HCEC 1CT (cell line): ENCODE measurements at places on chromosomes 5 and 9.

DNA sequence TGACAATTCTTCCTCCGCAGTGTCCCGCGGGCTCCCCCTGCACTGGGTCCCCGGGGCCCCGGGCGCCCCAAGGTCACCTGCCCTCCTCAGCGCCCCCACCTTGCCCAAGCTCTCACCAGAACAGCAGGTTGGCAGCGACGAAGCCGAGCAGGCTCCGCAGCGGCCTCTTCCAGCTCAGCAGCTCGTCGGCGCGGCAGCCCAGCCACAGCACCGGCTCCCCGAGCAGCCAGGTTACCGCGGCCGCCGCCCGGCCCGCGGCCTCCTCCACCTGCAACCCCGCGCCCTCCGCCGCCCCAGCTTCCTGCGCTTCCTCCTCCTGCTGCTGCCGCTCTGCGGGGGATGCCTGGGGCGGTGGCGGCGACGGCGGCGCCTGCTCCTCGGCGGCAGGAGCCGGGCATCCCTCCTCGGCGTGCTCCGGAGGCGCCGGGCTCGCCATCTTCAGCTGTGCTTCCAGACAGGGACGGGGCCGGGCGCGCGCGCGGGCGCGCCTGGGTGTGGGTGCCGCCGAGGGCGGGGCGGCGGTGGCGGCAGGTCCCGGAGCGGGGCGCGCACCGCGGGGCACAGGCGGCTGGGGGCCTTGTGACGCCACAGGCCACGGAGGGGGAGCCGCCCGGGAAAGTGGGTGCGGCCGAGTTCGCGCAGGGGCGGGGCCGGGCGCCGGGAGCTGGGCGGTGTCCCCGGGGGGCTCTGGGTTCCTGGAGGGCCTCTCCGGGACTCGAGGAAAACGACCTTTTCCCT, at the start of gene RETREG1:
TSS of gene RETREG1 (minus strand) at position 462 of the 738 bp plus-strand sequence. CDS start at position 436, 26 bp downstream.
- peak; percentile 9 for DNase-seq

GRCh38 chr9:72949244-72949582, 3.6 kb downstream of the ALDH1A1 start:
- no peak for DNase-seq

DNA sequence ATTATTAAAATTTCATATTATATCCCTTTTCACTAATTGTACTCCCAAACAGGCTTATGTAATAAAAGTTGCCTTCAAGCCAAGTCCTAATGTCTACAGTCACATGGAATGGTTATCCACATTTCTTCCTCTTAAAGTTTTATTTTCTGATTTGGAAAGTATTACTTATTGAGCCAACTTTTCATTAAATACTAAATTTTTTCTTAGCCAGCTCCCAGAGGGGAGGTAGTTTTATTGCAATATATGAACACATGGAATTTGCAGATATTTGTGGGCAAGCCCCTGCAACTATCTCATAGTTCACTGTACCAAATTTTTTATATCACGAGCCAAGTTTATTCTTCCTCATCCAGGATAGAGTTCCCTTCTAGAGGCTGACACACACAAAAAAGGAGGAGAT, 332.8 kb upstream of the PTGER4 start:
- DNase-seq = no peak

DNA sequence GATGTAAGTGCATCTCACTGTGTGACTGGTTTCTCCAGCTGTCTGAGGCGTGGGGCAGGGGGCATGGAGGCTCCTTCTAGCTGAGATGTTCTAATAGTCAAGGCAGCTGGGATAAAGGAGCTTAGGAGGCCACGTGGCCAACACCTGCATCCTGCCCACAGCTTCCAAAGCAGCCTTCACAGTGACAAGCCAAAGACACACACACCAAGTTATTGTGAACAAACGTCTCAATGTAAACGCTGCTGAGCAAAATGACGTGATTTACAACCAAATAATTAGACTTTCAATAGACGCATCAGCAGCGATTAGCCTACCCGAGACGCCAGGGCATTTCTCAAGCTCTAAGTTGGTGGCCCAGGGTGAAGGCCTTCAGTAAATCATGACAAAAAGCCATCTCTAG, 23.2 kb upstream of the SLC25A51 start:
- no peak for DNase-seq

GRCh38 chr9:114930056-114930812, at the start of gene TNFSF8:
TSS of gene TNFSF8 (minus strand) at chr9:114930591. CDS start at chr9:114930303, 288 bp downstream.
- DNase-seq = no peak

DNA sequence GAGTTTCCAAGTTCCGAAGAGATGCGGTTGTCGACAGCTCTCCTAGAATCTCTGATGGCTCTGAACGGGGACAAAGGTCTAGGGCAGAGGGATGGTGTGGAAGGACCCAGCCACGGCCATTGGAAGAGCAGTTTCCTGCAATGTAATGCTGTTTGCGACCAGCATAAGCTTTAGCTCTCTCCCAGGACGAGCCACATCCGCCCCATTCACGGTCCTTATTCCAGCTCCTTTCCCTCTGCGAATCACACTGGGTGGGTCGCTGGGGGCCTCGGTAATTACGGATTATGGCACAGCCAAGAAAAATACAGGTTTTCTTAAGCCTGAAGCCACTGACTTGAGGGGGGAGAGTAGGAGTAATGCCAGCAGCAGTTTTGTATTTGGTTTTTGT, 22.7 kb downstream of the ANXA2R start:
- DNase-seq = peak; percentile 45

GRCh38 chr5:132501961-132502931, 11.7 kb upstream of the IRF1 start:
- no peak for DNase-seq

GRCh38 chr5:135451581-135452320, 400 bp downstream of the TIFAB start:
- no peak for DNase-seq

DNA sequence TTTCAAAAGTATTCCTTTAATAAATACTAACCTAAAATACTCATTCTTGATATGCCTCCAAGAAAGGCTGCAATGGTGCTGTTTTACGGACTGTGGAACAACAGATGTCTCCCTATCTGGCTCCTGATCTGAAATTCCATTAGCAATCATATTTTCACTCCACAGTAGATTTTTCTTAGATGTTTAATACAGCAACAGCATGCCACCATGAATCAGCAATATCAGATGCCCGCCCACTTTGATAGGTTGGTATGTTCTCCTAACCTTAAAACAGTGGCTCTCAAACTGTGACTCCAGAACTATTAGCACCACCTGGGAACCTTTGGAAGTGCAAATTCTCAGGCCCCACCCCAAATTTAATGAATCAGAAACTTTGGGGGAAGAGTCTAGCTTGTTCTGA, 110.2 kb downstream of the MLLT3 start:
- DNase-seq = peak; percentile 53

DNA sequence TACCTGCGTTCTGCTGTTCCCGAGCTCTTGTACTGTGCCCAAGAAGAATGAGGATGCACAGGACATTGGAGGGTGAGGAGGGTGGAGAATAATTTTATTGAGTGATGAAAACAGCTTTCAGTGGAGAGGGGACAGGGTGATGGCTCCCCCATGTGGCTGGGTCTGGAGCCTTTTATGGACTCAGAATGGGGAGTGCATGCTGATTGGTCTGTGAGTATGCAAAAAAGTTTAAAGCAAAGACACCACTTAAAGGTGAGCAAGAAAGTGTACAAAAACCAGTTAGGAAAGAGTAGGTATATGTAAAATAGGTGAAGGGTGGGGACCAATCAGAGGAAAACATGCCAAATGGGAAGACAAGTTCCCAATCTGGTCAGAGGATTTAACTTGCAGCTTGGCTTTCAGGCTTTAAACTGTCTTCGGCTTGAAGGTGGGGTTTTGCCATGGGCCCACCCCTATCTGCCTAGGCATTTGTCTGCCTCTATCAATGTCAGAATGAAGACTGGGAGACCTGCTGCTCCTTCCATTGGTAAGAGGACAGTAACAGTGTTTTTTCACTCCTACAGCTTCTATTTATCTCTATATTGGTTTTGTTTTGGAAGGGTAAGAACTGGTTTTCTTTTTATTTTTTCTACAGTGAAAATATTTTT, 118.0 kb upstream of the RAI14 start:
- DNase-seq = peak; percentile 27

- no peak for DNase-seq
These were observed 810.5 kb downstream of the DNAH5 start for GRCh38 chr5:13133951-13134350.

DNA sequence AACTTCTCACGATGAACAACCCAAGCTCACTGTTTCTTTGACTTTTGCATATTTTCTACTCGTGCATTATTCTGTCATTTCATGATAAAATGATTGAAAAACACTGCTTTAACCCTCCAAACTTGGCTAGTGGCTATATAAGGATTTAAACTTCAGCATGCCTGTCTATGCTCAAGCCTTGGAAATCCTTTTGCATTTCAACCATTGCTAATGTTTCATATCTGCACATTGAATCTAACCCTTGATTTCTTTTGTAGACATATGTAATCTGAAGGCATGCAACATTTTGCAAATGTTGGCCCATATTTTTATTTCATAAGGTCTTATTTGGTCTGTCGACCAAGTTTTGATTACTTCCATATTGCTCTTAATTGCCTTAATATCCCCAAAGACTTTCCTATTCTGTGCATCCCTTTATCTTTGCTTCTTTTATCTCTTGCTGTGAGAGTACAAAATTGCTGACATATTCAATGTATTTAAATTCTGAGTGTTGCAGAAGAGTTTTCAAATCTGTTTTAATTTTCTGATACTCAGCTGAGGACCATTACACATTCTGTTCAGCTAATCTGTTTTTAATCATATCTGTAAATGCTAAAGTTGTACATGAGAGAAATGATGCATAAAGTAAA, 403.7 kb upstream of the ZNF608 start:
- DNase-seq = no peak

DNA sequence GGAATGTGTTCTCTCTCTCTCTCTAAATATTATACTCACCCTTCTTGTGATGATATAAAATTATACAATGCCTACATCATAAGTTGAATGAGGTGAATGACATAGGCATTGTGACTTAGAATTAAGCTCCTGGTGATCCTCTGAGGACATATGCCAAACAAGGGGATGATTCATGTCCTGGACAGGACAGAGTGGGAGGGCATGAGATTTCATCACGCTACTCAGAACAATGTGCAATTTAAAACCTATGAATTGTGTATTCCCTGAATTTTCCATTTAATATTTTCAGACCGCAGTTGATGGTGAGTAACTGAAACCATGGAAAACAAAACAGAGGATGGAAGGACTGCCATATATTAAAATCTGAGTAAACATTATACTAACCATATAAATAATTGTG, 782.2 kb upstream of the NUDT12 start:
- peak; percentile 8 for DNase-seq

DNA sequence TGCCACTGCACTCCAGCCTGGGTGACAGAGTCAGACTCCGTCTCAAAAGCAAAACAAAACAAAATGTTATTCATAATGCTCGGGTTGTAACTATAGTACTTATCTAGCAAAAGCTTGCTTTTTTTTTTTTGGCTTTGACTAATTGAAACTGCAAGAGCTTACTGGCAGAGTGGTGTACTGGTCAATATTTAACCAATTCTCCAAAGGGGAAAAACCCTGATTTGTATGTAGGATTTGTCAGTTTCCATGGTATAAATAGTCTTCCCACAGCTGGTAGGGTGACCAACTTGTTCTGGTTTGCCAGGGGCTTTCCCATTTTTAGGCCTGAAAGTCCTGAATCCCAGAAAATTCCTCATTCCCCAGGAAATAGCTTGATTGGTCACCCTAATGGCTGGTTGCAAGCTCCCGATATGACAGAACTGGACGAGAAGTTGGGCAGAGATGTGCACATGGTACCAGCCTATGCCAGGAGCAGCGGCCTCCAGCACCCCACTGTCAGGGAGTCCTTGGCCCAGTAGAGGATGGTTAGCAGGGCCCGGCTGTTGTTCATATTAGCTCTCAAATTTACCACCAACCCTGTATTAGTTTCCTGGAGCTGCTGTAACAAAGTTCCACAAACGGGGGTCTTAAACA, 58.0 kb downstream of the FXN start:
- no peak for DNase-seq

- peak; percentile 36 for DNase-seq
These were observed 59.7 kb downstream of the CARTPT start for GRCh38 chr5:71778678-71779276.

DNA sequence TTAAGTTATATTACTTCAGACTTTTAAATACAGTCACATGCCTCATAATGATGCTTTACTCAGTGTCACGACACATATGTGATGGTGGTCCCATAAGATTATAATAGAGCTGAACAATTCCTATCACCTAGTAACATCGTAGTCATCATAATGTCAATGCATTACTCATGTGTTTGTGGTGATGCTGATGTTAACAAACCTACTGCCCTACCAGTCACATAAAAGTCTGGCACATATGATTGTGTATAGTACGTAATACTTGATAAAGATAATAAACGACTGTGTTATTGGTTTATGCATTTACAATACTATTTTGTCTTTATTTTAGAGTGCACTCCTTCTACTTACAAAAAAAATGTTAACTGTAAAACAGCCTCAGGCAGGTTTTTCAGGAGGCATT, 103.7 kb downstream of the PAM start:
- DNase-seq = peak; percentile 86

GRCh38 chr5:100877274-100877673, 25.8 kb downstream of the ST8SIA4 start:
- DNase-seq = no peak

DNA sequence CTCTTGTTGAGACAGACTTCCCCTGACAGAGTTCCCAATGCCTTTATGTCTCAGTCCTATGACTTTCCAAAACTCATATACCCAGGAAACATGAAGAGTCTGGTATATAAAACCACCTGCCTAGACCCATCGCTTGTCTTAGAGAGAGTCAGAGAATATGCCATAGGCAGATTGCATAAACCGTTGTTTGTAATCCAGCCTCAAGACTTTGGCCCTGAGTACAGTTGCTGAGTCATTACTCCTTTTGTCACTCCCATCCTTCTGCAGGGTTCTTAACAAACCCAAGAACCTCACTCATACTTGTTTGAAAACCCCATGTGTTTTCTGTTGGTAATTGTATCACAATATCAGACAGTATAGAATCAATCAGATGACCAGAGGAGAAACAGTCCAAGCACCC, 616.3 kb downstream of the SLCO4C1 start:
- DNase-seq = no peak

DNA sequence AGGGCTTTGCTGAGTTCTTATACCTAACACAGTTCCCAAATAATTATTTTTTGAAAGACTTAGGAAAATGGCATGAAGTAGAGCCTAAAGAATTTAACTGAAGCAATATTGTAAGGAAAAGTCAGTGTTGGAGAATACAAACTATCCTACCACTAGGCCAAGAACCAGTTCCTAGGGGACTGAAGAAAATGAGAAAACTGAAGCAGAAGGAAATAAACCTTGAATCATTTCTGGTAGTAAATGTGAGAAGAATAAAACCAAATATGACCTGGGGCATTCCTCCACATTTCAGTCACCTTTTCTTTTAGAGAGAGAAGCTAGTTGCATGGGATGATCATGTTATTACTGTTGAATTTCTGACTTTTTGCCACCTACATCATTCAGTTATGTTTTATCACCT, 1393.9 kb upstream of the C9orf72 start:
- DNase-seq = no peak

- DNase-seq = no peak
These were observed 138.1 kb downstream of the TMEM167A start for GRCh38 chr5:82938901-82939725.

DNA sequence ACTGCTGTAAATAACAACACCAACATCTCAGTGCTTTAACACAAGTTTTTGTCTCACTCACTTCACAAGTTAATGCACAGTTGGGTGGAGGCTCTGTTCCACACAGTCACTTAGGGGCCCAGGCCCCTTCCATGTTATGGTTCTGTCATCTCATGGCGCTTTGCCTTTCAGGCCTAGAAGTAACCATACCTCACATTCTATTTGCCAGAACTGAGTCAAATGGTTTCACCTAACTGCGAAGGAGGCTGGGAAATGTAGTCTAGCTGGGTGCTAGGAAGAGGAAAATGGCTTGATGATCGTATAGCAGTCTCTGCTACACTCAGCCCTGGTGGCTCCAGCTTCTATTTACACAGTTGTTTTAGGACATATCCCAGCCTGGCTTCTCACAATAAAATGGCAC, 23.1 kb upstream of the MVB12B start:
- no peak for DNase-seq
